NCI-H1436 treated with DMSO at 0.1 percent for 48 hours (cell line): ENCODE measurements at places on chromosomes 11 and 22.

- peak; percentile 62 for DNase-seq
Measured at GRCh38 chr22:28105413-28105812, 186.4 kb upstream of the PITPNB start.

DNA sequence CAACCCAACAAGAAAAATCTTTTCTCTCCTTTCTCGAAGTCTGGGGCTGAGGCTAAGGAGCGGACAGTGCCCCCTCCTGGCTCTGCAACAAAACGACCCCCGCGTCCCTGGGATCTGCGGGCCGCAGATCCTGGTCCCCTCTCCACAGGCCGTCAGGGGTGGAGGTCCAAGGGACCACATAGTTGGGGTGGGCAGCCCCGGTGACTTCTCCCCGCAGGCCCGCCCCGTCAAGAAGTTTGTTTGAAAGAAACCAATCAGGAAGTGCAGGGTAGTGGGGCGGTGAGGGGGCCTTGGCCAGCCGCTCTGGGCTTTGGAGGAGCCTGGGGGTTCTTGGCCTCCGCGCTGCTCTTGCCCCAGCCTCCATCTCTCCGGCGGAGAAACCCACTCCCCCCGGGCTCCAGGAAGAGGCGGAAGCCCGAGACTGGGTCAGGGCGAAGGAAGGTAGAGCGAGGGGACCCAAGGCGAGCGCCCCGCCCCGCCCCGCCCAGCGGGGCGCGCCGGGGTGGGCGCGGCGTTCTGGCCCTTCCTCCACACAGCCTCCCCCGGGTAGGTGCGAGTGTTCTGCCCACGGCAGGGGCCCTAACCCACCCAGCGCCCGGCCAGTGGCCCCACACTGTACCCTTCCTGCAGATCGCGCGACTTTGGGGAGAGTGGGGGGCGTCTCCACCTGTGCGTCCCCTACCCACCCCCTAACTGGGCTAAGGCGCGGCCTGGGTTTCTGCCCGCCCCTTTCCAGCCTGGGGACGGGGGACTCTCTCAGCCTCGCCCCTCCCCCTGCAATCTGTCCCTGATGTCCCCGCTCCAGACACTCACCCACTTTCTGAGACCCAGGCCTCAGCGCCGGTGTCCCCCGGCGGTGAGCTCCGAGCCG is 1.3 kb downstream of the TP53I11 start:
- DNase-seq = no peak

DNA sequence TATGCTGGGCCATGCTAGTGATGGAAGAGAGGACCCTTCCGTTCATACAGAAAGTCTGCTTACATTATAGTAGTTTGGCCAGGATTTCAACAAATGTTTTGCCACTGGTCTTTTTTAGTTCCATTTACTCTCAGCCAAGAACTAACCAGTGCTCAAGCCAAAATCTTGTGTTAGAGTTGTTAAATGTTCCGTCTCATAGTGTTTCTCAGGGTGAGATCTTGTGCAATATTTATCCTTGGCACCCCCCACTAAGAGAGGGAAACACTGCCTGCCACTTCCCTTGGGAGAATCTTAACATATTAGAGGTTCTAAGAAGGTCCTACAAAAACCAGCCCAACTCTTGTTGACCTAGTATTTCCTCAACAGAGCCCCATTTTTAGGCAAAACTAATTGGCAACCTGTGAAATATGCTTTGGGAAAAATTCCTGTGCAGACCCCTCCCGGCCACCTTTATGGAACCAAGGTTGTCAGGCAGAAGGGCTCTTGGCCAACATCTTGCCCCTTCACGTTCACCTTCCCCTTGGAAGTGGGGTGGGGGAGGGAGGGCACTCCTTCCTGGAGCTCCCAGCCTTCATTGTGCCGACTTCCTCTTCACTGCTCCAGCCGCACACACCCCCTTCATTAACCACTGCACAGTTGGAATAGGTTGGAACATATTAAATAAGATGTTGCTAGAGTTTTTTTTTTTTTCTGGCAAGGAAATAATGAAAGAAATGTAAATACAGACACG is 173.2 kb upstream of the SORL1-AS1 start:
- no peak for DNase-seq

DNA sequence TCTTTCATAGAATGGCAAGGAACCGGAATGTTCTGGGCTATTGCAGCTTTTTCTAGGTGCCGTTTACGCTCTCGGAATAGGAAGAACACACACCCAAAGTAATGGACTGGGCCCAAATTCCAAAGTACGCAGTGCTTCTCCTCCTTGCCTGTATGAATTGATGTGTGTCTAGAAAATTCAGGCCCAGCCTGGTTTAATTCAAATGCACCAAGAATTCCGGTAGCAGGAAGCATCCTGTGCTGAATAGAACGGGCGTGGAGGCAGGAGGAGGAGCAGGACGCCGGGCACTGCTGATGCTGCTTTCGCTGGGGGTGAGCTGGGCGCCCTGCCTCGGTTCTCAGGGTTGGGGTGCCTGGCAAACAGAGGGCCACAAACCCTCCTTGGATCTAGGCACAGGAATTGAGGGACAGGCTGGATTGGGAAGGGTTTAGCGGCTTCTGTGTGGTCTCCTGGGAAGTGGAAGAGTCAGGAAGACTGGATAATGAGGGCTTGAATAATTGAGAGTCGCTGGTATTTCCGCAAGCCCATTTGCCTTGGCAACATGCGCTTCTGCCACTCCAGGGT is 2.0 kb downstream of the PARVB start:
- no peak for DNase-seq

DNA sequence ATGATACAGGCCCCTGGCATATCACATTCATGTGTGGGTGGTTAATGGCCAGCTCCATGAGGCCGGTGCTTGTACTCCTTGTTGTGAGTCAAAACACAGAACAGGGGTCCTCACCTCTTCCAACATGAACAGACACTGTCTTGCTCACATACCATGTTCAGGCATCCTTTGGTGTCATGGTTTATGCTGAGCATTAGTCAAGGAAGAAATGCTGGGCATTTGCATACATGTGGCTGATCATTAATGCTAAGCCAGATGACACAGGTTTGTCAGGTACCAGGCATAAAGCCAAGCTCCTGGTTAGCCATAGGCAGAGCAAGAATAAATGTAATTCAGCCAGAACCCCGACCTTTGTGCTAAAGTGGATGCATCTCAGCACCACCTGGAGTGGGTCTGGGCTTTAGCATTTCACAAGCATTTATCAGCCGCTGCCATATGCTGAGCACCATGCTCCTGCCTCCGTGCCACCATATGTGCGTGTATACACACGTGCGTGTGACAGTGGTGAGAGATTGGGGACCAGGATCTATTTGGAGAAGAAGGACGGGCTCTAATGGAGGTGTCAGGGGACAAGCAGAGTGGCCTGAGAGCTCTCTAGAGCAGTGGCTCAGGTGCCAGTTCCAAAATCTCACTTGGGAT is 55.0 kb downstream of the MICAL2 start:
- no peak for DNase-seq

DNA sequence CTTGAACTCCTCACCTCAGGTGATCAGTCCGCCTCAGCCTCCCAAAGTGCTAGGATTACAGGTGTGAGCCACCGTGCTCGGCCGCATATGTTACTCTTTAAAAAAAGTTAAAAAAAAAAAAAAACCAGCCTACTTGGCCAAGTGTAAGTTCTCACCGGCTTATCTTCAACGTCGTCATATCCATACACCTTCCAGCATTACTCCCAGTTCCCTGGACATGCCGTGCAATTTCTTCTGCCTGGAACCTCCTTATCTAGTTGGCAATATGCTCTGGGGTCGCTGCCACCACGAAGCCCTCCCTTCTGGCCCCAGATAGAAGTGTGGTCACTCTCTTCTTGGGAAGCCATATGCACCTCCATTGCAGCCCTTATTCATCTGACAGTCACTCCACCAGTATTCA is 36.3 kb upstream of the CBX7 start:
- DNase-seq = no peak
